Hepatic stellate cell (primary cell): ENCODE measurements at places on chromosomes 12 and 14.

DNA sequence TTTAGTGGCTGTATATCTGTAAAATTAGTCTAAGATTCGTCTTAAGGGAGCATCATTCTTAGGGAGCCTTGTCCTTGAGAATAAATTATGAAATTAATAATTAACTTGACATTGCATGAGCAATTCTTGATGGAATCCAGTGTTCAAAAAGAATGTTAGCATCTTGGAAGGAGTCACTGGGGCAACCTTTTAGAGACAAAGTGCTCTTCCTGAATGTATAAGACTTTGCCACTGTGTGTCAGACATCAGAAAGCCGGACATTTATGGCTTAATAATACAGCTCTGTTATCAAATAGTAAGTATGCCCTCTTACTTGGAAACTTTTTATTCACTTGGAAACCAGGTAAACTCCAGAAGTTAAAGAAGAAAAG is 83.3 kb downstream of the CCER1 start:
- DNase-seq = no peak

- DNase-seq = no peak
These were observed 1659.2 kb upstream of the FLRT2 start for GRCh38 chr14:83870546-83871270.

GRCh38 chr12:20950248-20950647 is 139.7 kb downstream of the SLCO1B3 start:
- DNase-seq = peak; percentile 2

- peak; percentile 70 for DNase-seq
These were observed 23.3 kb upstream of the EMP1 start for GRCh38 chr12:13173012-13173932.

GRCh38 chr14:81537193-81537592 is 3.5 kb upstream of the SEL1L start:
- no peak for DNase-seq

GRCh38 chr12:92139634-92140150 is 6.0 kb downstream of the BTG1 start:
- no peak for DNase-seq
